Activated CD8-positive, alpha-beta T cell treated with anti-CD3 and anti-CD28 coated beads for 36 hours (primary cell): ENCODE measurements at places on chromosomes 12 and 14.

GRCh38 chr14:91019673-91020072, 40.8 kb downstream of the RPS6KA5 start:
- no peak for DNase-seq

- peak; percentile 73 for DNase-seq
Observed at GRCh38 chr14:21384494-21384851, 654 bp upstream of the SUPT16H start.

GRCh38 chr12:132163911-132164288, 19.6 kb downstream of the NOC4L start:
- no peak for DNase-seq

DNA sequence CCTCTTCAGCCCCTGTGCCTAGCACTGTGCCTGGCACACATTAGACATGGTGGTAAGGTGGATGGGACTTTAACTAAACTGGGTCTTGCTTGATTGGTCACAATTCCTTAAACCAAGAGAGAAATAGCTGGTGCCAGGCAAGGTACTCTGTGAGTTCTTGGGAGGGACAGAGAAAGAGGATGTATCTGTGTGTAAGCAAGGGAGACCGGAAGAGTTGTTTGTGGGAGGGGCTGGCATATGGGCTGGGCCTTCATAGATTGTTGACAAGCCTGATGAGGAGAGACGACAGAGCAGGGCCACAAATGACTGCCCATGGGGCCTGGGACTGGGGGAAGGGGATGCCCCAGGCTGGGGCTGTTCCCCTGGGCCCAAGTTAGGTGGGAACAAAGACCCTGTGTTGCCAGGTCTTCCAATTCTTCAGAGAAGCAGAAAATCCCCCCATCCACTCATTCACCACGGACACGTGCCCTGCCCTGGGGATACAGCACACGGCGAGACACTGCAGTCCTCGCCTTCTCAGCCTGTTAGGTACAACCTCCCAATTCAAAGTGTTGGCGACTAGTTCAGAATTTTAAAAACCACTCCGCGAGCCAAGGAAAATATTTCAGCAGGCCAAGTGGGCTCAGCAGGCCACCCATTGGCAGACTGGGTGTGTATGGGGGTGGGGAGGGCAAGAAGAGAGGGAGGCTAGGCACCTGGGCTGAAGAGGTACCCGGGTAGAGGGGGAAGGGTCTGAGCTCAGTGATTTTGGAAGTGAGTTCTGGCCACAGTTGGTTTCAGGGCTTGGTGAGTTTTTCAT, 11.4 kb upstream of the CYP46A1 start:
- peak; percentile 15 for DNase-seq

DNA sequence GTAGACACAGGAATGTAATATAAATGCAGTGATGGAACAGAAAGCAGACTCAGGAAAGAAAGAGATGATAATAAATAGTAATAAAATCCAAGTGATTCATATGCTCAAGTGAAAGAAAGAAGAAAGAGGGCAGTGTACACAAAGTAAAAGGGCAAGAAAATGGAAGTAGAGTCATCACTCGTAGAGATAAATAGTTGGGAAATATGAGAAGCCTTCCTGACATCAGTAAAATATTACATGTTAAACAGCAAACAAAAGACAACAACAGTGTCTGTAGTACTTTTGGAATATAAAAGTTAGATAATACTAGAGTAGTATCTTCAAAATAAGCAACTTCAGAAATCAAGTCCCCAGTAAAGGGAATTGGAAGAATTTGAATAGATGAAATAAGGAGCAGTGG, 412.3 kb downstream of the RAD51B start:
- DNase-seq, result no peak

DNA sequence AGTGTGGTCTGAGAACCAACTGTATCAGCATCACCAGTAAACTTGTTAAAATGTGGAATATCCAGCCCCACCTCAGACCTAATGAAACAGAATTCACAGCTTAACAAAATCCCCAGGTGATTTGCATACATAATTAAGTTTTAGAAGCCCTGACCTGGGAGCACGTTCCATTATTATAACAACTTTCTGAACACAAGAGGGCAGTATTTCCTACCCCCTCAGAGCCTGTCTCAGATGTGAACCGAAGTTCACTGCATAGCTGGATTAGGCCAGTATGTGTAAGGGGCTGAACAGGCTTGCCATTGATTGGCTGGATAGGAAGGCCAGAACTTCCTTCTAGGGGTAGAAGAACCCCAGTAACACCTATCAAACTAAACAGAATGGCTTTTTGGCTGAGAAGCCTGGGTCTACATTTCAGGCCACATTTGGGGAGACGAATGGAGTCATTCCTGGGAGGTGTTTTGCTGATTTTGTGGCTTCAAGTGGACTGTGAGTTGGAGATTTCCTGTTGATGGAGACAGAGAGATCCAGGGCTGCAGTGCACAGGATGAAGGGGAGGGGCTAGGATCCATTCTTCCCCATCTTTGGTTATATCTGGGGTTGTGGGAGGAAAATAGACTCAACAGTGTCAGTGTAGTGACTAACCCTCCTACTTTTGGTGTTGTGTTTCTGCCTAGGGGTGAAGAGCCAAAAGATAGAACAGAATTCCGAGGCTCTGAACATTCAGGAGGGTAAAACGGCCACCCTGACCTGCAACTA, 94.7 kb upstream of the OR4E1 start:
- peak; percentile 39 for DNase-seq

DNA sequence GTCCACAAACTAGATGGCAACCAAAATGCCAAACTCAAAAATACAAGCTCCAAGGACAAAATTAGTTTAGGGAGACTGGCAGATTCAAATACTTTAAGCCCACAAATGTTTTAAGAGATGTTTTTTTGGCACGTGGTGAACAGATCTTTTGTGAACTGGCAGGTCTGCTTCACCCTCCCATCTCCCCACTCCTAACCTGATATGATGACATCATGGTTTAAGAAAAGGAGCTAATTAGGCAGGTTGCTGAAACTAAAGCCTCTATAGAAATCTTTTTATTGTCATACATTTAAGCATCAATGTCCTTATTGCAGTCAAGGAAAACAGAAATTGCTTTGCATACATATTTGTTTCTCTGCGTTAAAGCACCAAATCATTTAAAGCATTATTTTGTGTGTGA, 5.8 kb downstream of the LRIG3 start:
- no peak for DNase-seq

DNA sequence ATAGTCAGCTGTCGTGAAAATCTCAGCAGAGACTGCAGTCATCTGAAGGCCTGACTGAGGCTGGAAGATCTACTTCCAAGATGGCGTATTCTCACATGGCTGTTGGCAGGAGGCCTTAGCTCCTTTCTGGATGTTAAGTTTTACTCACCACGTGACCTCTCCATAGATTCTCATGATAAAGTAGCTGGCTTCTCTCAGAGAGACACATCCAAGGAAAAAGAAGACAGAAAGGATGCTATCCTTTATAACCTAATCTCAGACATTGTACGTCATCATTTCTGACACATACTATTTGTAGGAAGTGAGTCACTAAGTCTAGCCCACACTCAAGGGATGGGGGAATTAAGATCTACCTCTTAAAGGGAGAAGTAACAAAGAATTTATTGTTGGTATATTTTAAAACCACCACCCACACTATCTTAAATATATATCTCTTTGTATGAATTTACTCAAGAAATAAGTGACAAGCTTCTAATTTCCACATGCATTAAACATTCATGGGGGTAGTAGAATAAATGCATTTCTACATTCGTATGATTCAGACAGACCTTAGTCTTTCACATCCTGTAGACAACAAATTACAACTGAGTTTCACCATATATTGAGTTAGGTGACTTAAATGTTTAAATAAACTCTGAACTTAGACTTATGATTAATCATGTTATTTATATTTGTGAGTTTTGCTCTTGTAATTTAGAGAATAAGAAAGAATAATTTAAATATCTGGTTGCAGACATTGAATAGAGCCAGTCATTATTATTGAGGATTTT, 411.0 kb downstream of the LRIG3 start:
- no peak for DNase-seq

- DNase-seq, result no peak
Observed at GRCh38 chr12:49079793-49080192, 10.0 kb upstream of the RHEBL1 start.

DNA sequence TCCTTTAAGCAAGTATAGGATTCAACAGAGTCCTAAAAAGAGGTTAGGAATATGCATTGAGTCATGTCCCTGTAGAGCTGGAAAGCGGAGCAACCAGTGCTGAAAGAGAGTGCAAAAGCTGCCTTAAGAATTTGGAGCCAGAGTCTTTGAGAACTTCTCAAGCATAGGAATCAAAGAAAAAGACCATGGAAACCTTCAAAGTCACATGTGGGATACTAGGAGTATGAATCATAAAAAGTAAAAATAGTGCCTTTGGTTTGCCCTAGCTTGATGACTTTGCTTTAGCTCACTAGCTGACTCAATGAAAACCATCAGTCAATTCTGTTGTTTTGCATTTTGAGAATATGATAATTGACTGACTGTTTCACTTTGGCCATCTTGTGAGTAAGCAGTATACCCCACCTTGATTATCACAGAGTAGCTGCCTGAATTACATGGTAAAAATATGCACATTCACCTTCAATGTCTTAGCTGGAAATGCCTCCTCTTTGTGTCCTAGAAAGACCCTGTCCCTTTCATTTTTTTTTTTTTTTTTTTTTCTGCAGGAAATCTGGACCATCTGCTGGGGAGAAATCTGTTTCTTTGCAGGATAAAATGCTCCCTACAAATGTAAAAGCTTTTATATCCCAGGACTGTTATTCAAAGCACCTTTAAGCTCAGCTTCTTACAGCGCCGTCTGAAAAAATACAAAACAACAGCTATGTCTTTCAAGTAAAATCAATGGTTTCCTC, 248.6 kb upstream of the KRR1 start:
- no peak for DNase-seq

- DNase-seq, result no peak
Observed at GRCh38 chr12:118549510-118549980, 173.2 kb downstream of the SUDS3 start.

- peak; percentile 58 for DNase-seq
Observed at GRCh38 chr12:50542448-50542847, 37.7 kb downstream of the DIP2B start.

DNA sequence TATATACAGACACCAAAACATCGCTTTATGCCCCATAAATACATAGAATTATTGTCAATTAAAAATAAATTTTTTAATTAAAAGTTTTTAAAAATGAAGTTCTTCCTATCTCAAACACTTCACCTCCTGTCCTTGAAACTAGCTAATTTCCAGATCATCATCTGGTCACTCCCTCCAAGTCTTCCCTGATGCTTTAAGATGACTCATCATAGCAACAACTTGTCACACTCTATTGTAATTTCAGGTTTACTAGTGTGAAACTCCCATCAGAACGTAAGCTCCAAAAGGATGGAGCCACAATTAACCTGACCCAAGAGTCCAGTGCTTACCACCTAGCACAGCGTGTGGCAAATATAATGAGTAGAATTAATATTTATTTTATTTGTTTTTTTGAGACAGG, 16.3 kb downstream of the GXYLT1 start:
- no peak for DNase-seq

GRCh38 chr14:104319491-104320241, 181.3 kb downstream of the KIF26A start:
- DNase-seq, result no peak

DNA sequence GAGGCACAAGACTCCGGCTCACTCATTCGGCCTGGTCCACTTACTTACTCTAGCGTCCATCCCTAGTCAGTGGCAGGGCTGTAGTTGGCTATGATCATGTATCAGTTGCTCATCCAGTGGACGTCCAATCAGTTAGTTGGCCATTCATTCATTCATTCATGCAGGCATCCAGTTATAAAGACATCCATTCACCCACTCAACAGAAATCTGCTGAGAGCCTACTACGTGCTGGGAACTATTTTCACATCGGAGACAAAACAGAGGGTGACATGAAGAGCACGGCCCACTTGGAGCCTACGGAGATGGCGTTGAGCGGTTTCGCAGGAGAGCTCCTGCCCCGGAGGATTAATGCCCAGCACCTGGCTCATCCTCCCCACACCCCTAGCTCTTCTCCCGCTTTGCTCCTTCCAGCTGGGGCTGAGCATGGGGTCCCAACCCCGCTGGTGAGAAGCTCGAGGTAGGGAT, 49.7 kb downstream of the SNAPC1 start:
- no peak for DNase-seq

- no peak for DNase-seq
Observed at GRCh38 chr14:93733231-93733630, 55.1 kb downstream of the PRIMA1 start.

- DNase-seq, result no peak
Observed at GRCh38 chr14:53227154-53227718, 74.1 kb upstream of the DDHD1 start.

DNA sequence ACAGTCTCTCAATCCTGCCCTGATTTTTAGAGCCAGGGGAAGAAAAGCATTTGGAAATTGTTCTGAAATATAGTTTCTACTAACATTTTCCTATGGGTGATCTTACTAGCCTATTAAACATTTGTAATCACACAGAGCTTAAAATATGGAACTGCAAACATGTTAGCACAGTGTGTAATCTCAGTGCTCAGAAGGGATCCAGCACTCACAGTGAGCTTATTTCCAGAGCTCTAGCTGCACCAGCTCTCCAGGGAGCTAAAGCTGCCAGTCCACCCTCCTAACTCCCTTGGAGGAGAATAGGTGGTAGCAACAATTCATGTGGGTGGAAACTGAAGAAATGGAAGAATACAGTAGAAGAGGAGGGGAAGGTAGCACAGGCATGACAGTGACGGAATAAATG, 64.9 kb upstream of the SYT1 start:
- no peak for DNase-seq

- no peak for DNase-seq
Observed at GRCh38 chr12:113190761-113191160, 5.2 kb downstream of the RITA1 start.
